IPS DF 6.9 (cell line): ENCODE measurements at places on chromosomes 12 and 14.
A peak's percentile ranks its signal among the peaks of the same experiment; 100 is the strongest.

DNA sequence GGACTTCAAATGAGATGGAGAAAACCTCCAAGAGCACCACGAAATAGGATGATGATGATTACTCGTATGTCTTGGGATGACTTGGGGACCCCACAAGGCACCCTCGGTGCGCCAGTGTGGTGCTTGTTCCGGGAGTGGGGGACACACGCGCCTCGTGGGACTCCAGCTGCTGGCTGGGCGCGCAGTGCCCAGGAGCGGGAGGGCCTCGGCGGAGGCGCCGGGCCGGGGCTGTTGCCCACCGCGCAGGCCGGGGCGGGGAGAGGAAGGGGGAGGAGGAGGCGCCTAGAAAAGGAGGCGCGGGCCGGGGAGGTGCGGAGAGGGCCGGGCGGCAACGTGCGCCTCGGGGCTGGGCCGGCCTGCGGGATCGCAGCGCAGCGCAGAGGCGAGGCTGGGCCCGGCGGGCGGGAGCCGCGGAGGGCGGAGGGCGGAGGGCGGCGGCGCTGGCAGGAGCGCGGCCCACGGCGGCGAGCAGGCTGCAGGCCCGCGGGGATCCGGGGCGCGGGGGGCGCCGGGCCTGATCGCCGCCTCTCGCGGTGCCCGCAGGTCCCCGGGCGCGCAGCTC lies at the start of gene RFLNA:
TSS of gene RFLNA (plus strand) at position 314 of the 562 bp plus-strand sequence. CDS start 337 bp downstream, outside the sequence.
- DNase-seq = no peak

- no peak for DNase-seq
Measured at GRCh38 chr14:23172096-23172495, 11.4 kb downstream of the SLC7A8 start.

- DNase-seq = no peak
Measured at GRCh38 chr14:76772300-76773187, 11.3 kb downstream of the VASH1 start.

GRCh38 chr12:6605421-6606330 lies 1.5 kb downstream of the CHD4 start:
- DNase-seq = no peak

DNA sequence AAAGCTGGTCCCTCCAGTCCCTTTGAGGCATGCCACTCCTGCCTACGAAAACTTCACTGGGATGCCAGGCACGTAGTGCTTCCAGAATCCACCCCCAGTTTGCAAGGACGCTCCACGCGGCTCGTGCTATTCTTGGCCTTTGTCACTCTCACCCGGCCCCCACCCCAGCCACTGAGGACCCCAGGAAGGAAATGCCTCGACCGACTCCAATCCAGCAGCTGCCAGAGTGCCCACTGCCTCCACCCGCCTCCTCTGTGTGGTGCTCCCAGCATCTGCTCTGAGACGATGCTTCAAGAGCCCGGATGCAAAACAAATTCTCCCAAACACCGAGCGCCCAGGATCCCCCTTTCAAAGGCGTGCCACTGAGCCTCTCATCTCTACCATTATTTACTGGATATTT lies 123.9 kb downstream of the RFLNA start:
- no peak for DNase-seq

DNA sequence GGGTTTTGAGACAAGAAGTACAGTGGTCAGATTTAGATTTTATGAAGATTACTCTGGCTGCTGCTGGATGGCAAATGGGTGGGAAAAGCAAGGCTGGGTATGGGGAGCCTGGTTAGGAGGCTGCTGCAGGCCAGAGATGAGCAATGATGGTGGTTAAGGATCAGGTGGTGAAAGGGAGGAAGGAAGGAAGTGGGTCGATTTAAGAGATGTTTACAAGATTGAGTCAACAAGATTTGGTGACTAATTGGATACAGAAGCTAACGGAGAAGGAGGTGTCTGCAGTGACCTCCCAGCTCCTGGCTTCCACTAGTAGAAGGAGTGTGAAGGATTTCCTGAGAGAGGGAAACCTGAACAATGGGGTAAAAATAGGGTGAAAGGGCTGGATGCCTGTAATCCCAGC lies 18.7 kb downstream of the NOS1 start:
- no peak for DNase-seq

GRCh38 chr12:54603173-54603814 lies 14.8 kb upstream of the PPP1R1A start:
- peak; percentile 52 for DNase-seq

GRCh38 chr14:34030864-34031263 lies 80.0 kb upstream of the EGLN3 start:
- DNase-seq = no peak
